ENCODE measurements at places on chromosomes 13 and 19.

DNA sequence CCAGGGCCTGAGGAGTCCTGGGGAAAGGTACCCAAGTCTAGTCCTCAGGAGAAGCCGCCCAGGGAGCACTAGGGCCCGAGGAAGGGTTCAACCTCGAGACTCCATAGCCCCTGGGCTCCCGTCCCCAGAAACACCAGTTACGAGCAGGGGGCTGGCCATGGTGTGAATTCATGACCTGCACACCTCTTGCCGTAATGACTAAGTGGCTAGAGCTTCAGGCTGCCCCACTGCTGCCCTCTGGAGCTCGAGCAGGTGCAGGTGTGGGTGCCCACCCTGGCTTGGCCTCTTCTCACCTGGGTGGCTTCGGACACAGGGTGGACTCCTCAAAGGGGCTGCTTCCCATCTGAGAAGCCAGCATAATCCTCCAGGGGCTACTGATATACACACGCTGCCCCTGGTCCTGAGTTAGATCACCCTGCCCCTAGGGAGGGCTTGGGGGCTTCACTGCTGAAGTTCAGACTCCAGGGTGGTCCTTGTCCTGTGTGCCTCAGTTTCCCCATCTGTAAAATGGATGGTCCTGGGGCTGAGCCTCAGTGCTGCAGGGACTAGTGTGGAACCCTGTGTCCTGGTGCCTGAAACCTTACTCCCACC lies 13.6 kb downstream of the SPC24 start:
- no peak for DNase-seq

DNA sequence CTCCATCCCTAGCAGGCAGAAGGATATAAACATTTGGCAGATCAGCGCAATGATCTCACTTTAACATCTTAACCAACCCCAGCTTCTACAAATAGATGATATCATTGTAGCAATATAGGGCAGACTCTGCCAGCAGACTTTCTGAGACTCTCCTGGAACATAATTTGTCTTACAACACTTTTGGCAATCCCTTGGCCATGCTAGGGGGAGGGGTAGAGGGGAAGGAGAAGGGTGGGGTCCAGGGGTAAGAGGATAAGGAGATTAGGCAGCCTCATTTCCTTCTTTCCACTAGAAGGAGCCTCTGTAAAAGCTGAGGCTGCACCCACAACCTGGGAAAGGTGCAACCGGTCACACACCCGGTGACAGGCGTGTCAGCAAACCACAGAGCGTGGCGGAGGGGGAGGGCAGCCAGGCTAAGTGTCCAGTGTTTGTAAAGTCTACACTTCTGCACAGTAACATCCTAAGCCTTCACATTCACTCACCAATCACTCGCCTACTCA lies 8.7 kb upstream of the UBAC2 start:
- no peak for DNase-seq

- DNase-seq = no peak
Measured at GRCh38 chr13:23488442-23488841, 54.9 kb upstream of the SACS start.

- no peak for DNase-seq
Measured at GRCh38 chr19:55454787-55455243, 6.6 kb downstream of the ISOC2 start.

DNA sequence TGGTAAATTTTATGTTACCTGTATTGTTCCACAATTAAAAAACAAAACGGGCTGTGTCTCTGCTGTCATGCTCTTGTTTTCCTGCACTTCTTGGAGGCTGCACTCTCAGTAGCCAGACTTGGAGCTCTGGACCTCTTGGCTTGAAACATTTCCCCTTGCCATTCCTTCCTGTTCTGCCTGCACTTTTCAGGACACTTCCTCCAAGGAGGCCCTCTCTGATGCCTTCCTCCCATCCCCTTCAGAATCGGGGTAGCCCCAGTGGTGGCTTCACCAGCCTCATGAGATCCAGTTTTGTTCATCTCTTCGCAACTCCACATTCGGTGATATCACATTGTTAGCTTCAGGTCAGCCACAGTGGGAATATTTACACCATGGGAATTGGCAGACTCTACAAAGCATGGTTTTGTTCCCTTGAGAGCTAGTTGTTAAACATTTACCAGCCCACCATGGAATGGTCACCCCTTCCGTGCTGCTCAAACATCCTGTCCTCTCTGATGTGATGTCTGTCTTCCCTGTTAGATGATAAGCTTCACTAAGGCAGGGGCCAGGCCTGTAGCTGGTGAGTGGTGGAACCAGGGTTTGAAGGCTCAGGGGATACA lies 40.2 kb upstream of the PEG3 start:
- no peak for DNase-seq

DNA sequence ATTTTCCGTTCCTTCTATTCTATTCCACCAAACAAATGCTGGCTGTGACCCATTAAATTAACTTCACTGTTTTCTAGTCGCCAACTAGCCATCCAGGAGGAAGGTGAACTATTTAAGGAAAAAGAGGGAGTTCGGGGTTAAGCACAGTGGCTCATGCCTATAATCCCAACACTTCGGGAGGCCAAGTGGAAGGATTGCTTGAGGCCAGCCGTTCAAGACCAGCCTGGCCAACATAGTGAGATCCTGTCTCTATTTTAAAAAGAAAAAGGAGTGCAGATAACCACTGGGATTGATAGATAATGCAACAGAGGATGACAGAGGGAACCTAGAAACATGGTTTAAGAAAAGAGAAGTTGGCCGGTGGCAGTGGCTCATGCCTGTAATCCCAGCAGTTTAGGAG lies 44.7 kb downstream of the SPTBN4 start:
- no peak for DNase-seq

DNA sequence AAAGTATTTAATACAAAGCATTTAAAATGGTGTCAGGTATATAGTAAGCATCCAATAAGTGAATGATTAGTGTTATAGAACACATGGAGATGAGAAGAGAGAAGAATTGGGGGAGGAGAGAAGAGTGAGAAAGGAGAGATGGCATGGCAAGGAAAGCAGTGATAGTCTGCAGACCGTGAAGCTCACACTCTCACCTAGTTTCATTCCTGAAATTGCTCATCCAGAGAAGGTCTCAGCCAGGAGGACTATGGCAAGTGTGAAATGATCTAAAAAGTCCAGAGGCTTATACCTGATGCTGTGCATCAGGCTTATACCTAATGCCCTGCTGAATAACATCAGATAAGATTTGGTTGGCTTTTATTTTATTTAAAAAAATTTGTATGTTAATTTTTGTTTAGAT lies 351.6 kb upstream of the KLF12 start:
- no peak for DNase-seq

- DNase-seq = no peak
Measured at GRCh38 chr13:25046985-25047511, 48.9 kb upstream of the PABPC3 start.

- no peak for DNase-seq
Measured at GRCh38 chr13:28346154-28346553, 148.8 kb downstream of the FLT1 start.

DNA sequence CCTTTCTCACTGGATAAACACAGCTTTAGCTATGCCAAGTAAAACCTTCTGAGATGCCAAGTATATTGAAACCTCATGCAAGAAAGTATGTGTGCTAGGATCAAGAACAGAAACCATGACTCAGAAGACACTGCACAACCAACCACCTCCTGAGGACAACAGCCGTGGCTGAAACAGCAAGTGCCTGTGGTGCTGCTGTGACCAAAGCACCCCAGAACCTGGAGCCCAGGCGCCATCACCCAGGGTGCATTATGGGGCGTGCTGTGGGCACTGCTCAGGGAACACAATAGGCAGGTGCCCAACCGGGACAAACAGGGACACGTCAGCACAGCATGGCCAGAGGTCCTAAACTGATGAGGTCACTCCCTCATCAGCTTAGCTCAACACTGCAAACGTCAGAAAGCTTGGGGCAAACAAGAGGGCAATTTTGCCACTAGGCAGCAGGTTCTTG lies 101.3 kb upstream of the SLC15A1 start:
- no peak for DNase-seq

DNA sequence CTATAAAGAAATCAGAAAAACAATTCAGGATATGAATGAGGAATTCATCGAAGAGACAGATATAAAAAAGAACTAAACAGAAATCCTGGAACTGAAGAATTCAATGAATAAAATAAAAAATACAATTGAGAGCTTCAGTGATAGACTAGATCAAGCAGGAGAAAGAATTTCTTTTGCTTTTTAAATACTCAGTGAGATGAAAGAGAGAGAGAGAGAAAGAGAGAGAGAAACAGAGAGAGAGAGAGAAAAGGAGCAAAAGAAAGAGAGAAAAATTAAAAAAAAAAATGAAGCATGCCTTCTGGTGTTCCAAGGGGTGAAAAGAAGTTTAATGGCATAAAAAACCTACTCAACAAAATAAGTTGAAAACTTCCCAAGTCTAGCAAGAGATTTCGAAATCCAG lies 22.0 kb upstream of the SLC7A9 start:
- DNase-seq = no peak

DNA sequence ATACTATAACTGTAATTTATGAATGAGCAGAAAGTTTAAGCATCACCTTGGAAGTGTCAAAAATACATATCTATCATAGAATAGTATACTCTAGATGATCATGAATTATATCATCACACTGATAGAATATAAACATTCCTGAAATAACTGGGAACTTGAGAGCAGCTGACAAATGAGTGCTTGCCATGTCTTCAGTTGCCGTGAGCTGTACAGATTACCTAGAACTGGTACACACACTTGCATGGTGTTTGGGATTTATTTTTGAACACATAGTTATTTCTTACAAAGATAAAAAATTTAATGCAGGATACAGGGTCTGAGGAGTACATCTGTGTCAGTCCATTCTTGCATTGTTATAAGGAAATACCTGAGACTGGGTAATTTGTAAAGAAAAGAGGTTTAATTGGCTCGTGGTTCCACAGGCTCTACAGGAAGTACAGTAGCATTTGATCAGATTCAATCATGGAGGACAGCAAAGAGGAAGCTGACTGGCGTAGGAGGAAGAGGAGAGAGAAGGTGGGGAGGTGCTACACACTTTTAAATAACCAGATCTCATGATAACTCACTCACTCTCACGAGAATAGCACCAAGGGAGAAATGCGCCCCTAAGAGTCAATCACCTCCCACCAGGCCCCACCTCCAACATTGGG lies 60.4 kb upstream of the MBNL2 start:
- no peak for DNase-seq

- DNase-seq = no peak
Measured at GRCh38 chr13:98483601-98484288, 93.2 kb downstream of the STK24 start.

GRCh38 chr13:24145240-24145639 lies 15.3 kb upstream of the SPATA13 start:
- DNase-seq = no peak

DNA sequence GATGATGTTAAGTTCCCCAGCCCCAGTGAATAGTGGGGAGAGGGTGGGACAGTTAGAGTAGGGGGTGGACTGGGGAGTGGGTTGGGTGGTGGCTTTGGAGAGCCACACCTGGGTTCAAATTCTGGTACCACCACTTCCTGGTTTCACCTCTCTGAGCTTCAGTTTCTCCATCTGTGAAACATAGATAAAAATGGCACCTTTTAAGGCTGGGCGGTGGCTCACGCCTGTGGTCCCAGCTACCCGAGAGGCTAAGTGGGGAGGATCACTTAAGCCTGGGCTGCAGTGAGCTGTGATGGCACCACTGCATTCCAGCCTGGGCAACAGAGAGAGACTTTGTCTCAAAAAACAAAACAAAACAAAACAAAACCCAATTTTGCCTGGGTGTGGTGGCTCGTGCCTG lies 5.9 kb downstream of the VAV1 start:
- DNase-seq = no peak

DNA sequence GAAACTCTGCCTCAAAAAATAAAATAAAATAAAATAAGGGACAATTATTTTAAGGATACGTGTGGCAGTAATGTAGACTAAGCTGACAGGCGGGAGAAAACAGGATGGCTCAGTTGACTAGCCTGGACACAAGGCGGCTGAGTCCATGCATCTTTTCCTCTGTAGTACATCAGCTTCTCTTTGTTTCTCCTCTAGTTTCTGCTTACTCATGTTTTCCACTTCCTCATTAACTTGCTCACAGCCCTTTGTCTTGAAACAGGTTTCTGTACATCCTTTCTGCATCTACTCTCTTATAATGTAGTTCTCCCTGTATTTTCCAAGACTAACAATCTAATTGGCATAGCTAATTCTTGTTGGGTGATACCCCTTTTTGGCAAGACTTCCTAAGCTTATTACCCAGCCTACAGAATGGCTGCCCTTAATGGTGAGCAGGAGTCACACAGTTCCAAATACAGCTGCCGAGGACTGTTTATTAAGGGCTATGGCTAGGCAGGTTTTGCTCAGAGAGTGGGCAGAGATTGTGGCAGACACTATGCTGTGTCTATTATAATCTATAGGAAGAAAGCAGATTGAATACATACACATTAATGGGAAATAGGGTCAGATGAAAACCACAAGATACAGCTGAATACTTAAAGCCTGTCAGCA lies 58.7 kb upstream of the KLF5 start:
- DNase-seq = no peak
